Cardiac fibroblast (primary cell): ENCODE measurements at places on chromosomes 11 and 22.

GRCh38 chr11:29449281-29450074 is 567.4 kb downstream of the KCNA4 start:
- DNase-seq: peak; percentile 29

GRCh38 chr11:2750101-2750681 is 50.4 kb upstream of the KCNQ1OT1 start:
- DNase-seq: no peak

DNA sequence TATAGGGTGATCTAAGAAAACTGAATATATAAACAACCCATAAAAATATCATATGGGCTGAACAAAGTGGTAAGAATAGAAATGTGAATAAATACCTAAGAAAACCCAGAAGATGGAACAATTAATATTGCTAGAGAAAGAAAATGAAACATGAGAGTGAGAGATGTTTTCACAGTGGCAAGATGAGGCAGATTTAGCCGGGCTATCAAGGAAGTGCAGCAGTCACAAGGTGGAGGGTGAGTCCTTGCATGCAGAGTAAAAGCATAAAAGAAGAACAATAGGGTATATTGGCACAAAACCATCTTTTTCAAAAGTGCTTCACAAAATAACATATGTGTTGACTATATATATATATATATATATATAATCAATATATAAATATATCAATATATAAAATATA is 49.6 kb downstream of the NOX4 start:
- DNase-seq: no peak

GRCh38 chr22:33418484-33418883 is 360.3 kb upstream of the SYN3 start:
- no peak for DNase-seq

DNA sequence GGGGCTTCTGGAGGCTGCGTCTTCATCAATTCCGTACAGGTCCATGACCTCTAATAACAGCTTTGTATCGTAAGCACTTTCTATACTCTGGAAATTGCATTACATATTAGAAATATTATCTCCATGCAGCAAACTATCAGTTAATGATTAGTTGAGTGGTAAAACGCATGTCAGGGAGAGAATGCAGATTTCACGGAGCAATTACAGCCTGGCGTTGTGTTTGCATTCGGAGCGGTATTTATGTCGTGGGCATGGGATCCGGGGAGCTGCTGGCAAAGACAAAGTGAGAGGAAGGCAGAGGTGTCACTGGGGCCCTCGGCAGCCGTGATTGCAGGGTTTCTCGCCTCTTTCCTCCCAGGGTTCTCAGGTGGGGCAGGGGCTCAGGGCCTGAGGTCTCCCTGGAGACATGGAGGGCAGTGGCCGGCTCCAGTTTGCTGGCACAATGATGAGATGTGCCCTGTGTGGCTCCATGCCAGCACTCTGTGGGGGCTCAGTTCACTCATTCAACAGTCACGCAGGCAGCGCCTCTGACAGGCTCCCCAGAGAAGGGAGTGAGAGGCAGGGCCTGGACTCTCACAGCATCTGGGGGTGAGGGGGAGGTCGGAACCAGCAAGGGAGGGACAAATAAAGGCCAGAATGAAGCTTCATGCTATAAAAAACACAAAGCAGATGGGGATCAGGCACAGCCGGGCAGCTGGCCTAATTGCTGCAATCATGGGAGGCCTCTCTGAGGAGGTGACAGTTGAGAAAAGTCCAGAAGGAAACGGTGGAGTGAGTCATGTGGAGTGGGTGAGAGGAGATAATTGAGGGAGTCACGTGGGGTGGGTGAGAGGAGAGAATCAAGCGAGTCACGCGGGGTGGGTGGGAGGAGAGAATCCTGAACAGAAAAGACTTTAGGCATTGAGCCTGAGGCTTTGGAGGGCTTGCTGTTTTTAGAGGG is 1002.7 kb downstream of the BRD1 start:
- DNase-seq: no peak

- DNase-seq: no peak
These were observed 58.5 kb upstream of the PARVA start for GRCh38 chr11:12318791-12319438.

DNA sequence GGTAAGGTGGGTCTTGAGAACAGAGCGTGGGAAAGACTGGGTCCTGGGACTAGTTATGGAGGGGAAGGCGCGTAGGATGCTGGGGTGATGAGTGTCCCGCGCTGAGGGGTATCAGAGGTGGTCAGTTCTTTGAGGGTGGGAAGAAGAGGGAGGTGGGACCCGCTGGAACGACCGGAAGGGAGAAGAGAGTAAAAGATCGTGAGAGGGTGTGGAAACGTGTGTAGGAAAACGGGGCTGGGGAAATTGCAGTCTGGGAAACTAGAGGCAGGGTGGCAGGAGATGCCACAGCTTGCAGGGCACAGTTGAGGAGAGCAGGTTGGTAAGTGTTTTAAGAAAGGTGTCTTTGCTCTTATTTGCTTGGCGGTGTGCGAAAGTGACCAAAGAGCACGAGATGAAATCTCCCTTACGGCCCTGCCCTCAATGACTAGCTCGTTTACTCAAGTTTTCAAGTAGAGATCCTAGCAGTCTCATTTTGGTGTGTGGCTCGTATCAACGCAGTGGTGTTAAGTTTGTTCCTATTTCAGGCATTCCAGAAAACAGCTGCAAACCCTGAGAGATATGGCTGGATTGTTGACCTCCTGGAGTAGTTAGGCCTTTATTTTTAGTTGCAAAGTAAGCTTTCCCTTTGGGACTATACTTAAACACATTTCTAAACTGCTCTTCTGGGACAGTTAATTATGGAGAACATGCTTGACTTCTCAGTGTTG is 615 bp downstream of the STT3A start:
- peak; percentile 50 for DNase-seq

GRCh38 chr11:35321532-35322317 is 97.6 kb downstream of the SLC1A2 start:
- DNase-seq: peak; percentile 56

DNA sequence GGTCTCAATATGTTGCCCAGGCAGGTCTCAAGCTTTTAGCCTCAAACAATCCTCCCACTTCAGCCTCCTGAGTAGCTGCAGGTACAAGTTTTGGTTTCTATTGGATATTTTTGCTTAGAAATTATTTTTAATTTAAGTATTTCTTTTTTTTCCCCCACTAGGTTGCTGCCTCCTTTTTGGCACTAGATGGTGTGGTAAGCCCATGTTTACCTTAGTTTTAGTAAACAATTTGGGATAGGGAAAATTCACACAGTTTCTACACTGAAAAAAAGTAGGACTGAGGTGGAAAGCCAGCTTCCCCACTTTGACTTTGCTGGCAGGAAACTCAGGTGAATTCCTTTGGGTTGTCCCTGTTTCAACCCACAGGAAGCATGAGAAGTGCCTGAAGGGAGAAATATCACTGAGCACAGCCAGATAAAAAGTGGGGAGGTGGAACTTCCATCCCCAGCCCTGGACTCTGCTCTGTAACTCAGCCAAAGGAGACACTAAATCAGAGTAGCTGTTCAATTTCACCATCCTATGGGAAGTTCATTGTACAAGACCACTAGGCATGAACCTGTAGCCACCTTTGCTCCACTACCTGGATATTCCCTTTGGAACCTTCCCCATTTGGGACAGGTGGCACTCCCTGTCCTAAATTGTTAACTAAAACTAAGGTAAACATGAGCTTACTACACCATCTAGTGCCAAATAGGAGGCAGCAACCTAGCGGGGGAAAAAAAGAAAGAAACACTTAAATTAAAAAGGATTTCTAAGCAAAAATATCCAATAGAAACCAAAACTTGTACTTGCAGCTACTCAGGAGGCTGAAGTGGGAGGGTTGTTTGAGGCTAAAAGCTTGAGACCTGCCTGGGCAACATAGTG is 154.4 kb upstream of the FAT3 start:
- DNase-seq: peak; percentile 12

DNA sequence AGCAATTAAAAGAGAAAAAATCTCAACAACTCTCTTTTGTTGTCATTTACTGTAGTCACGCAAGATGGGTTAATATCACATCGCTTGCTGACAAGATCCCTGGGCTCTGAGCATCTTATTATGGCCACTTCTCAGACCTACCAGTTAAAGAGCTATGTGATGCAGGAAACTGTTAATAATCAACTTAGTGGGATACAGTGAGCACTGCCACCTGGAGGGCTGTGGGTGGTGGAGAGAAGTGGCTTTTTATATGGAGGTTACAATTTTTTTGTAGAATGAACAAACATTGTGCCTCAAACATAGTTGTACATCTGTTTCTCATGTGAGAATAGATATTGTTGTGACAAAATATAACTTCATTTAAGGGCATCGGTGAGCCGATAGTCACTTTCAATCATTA is 181.0 kb downstream of the TENM4 start:
- peak; percentile 28 for DNase-seq

GRCh38 chr22:39290724-39291161 is 28.7 kb downstream of the RPL3 start:
- DNase-seq: peak; percentile 82

DNA sequence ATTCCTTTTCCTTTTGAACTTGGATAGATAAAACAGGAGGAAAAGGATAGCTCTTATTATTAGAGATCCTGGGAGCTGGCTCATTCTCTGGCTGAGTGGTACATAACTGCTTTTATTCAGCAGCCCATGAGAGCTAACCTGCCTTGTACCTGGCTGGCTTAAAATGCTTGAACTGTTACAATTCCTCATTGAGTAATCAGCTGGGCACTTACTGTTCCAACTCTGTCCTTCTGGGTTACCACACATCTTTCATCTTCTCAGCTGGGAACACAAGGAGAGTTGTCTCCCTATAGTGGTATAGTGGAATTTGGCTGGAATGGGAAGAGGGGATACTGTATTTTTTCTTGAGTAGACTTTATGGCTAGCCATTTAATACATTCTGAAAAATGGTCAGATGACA is 39.8 kb upstream of the SPTBN2 start:
- peak; percentile 28 for DNase-seq

- no peak for DNase-seq
These were observed 6.5 kb upstream of the IL10RA start for GRCh38 chr11:117979481-117980211.

- DNase-seq: no peak
These were observed 3.1 kb upstream of the PANX1 start for GRCh38 chr11:94125407-94126115.

- peak; percentile 87 for DNase-seq
These were observed 50.0 kb downstream of the C11orf58 start for GRCh38 chr11:16788141-16789062.

DNA sequence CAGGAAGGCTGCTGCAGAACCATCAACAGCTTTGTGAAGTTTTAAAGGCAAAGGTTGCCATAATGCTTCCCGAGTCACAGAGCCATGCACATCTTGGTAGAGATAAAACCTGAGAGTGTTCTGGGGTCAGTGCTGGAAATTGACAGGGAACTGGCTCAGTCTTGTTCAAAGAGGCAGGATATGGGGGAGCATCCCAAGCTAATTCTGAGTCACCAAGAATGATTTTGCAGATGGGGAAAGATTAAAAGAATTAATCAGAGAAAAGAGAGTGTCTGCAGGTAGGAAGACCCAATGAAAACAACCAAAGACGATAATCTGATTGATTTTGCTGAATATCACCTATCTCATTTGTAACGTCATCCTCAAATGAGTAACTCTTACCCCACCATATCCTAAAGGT is 99.9 kb upstream of the CD44 start:
- DNase-seq: no peak

DNA sequence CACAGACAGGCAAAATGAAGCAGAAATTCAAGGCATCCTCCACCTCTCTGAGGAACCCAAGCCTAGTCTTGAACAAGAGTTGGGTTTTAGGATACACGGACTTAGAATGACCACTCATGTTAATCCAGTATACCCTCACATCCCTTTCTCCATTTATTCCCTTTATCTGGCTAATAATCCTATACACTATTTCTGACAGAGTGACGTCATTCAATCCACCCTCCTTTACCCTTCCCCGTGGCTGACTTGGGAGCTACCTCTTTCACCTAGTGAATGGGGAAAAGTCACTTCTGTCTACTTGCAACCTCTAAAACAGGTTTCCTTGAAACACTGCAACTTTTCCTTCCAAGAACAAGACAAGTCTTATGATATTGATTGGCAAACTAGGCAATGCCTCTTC is 52.8 kb upstream of the PARVA start:
- DNase-seq: no peak

DNA sequence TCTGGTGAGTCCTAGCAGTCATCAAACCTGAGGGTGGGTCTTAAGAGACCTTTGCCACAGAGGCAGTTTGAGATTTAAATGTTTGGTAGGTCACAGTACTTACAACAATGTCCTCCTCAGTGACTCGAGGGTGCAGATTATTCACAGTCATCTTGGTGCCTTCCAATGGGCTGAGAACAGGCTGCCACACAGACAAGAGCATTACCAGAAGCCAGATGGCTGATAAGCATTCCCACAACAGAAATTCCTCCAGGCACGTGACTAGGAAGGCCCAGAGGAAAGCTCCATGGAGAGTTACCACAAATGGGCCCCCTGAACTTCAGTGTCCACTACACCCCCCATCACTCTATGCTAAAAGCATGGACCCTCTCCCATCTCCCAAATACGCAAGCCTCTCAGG is 19.2 kb downstream of the POLDIP3 start:
- no peak for DNase-seq

GRCh38 chr22:44068422-44069191 is 44.5 kb downstream of the PARVB start:
- no peak for DNase-seq

- no peak for DNase-seq
These were observed 520.8 kb upstream of the KIRREL3 start for GRCh38 chr11:127521413-127521812.

DNA sequence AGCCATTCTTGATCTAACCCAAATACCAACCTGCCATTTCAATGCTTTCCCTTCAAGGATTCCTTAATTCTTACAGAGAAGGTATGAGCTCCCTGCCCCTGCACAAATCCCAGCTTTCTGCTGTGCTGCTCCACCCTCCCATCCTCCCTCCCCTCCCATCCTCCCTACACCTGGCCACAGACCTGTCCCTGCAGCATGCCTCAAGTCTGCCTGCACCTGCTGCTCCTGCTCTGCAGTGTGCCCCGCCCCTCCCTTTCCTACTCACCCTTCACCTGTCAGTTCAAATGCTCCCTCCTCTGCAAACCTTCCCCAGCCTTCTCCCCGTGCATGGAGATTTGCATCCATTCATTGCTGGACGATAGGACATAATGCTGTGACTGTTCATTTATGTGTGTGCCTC is 139.9 kb upstream of the NARS2 start:
- no peak for DNase-seq

DNA sequence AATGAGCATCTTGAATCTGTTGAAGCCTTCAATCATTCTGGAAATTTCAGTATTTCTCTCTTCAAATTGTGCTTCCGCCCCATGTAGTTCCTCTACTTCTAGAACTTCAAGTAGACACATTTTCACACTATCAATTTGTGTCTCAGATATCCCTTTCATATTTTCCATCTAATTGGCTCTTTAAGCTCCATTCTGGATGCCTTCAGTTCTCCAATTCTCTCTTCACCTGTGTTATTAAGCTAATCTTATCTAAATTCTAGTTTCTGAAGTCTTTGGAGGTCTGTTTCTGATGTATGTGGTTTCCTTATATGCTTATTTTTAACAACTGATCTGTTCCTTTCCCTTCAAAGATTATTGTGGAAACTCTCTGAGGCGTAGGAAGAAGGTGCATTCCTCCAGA is 36.3 kb downstream of the CSTF3 start:
- no peak for DNase-seq

- no peak for DNase-seq
These were observed 24.6 kb upstream of the LMO1 start for GRCh38 chr11:8288166-8288772.

GRCh38 chr11:1460986-1461825 is 25.4 kb downstream of the MOB2 start:
- DNase-seq: no peak
